ENCODE measurements at places on chromosomes 5 and 9. TPM values are rescaled to one million over a fixed set of nuclear protein-coding genes. Genes with fewer than 3 reads are reported as not detected.

DNA sequence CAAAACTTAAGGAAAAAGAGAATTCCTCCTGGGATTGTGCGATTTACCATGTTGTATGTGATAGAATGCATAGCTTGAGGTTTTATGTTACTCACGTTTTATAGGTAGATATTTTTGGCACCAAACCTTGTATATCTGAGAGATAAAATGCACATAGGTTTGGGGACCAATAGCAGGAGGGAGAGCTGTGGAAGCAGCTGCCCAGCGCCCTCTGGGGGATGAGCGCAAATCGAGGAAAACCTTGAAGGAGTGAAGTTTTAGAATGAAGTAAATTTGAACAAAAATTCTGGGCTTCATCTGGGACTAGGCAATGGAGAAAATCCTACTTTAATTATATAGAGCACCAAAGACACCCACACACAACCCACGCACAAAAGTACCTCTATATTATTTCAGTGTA, 197.0 kb downstream of the ADCY2 start:
- DNase-seq: peak; percentile 19

The TSSK1B gene
- total RNA-seq: 0.73 TPM

- no peak for DNase-seq
Measured at GRCh38 chr9:89878003-89878411, 273.2 kb downstream of the GADD45G start.

DNA sequence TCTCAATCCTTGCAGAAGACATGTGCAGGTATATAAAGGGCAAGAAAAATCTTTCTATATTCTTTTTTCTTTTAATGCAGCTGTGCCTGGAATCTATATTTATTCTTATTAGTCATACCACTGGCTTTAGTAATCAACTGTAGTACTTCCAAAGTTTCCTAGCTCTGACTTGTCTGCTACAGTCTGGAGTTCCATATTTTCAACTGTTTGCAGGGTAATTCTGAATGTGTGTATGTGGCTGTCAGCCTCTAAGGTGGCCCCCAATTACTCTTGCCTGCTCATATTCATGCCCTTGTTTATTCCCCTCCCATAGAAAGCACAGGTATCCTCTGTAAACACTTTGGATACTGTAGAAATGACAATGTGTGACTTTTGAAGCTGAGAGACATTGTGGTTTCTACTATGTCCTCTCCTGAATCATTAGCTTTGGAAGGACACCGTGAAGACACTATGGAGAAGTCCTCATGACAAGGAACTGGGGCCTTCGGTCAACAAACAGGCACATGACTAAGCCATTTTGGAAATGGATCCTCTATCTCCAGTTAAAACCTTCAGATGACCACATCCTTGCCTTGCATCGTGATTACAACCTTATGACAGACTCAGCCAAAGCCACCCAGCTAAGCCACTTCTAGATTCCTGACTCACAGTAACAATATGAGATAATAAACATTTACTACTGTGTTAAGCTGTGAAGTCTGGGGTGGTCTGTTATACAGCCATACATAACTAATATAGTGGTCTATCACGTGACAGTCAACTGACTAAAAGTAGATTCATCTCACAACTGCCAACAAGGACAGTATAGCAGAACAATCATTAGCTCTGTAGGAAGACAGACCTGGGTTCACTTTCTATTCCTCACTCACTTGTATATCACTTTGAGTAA, 49.5 kb upstream of the SUSD1 start:
- DNase-seq: no peak

- peak; percentile 80 for DNase-seq
Measured at GRCh38 chr5:139676951-139677735, 29.0 kb downstream of the CXXC5 start.

The FREM1 gene
- 37.3 TPM for total RNA-seq
